ENCODE measurements at places on chromosomes 4 and X. TPM values are rescaled to one million over a fixed set of nuclear protein-coding genes. Genes with fewer than 3 reads are reported as not detected.

DNA sequence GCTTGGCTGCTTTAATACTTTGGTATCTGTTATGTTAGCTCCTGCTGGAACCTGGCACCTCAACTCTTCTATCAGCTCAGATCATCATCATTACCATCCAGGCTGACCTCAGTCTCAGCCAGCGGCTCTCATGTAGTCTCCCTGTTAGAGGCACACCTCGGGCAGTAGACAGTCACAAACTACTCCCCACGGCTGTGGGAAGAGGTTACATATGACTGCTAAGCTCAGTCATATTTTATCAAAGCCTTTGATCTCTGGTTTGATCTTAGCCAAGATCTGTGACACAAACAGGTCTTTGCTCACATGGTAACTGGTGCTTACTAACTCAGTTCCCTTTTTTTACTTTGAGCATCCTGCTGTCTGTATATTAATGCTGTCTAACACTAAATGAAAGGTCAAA is 384.9 kb downstream of the CENPC start:
- no peak for DNase-seq
- H3K4me1 ChIP-seq, result no peaks in the 10 kb centered on the region
- no peak overlapping the region for H3K4me3 ChIP-seq
- no peaks in the 10 kb centered on the region for H3K36me3 ChIP-seq
- H3K27ac ChIP-seq, result no peak overlapping the region

GRCh38 chrX:2578864-2579263 is 78.1 kb upstream of the DHRSX start:
- H3K4me3 ChIP-seq, result no peak overlapping the region
- peaks cover 24% of the 10 kb centered on the region for H3K27me3 ChIP-seq
- H3K36me3 ChIP-seq, result no peaks in the 10 kb centered on the region
- no peak for DNase-seq
- H3K4me1 ChIP-seq, result no peaks in the 10 kb centered on the region

GRCh38 chr4:24831637-24832036 is 36.3 kb downstream of the SOD3 start:
- no peaks in the 10 kb centered on the region for H3K27me3 ChIP-seq
- H3K36me3 ChIP-seq, result peaks cover 35% of the 10 kb centered on the region
- H3K27ac ChIP-seq, result no peak overlapping the region
- H3K4me1 ChIP-seq, result no peaks in the 10 kb centered on the region
- no peak overlapping the region for H3K4me3 ChIP-seq

GRCh38 chr4:5753766-5754528 is 42.9 kb downstream of the EVC start:
- no peaks in the 10 kb centered on the region for H3K27me3 ChIP-seq
- no peak overlapping the region for H3K4me3 ChIP-seq
- no peak overlapping the region for H3K27ac ChIP-seq

GRCh38 chr4:48270951-48271473 is 1.4 kb upstream of the TEC start:
- H3K4me1 ChIP-seq, result peaks cover 43% of the 10 kb centered on the region
- no peak for DNase-seq
- no peak overlapping the region for H3K27ac ChIP-seq
- H3K4me3 ChIP-seq, result no peak overlapping the region
- no peaks in the 10 kb centered on the region for H3K27me3 ChIP-seq
- H3K36me3 ChIP-seq, result no peaks in the 10 kb centered on the region

The PAGE4 gene
- not detected for polyA plus RNA-seq

DNA sequence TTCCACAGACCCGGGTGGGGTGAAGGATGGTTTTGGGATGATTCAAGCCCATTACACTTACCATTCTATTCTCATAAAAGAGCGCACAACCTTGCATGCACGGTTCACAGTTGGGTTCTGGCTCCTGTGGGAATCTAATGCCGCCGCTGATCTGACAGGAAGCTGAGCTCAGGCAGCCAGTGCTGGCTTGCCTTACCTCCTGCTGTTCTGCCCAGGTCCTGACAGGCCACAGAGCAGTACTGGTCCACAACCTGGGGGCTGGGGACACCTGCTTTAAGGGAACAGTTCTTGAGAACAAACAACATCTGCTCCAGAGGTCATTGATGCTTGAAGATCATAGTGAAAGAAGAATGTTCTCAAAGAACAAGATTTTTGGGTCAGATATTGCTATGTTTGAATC is 8.0 kb upstream of the HS3ST1 start:
- no peak overlapping the region for H3K27ac ChIP-seq
- no peak for DNase-seq
- H3K36me3 ChIP-seq, result no peaks in the 10 kb centered on the region
- H3K4me3 ChIP-seq, result no peak overlapping the region
- H3K27me3 ChIP-seq, result no peaks in the 10 kb centered on the region

DNA sequence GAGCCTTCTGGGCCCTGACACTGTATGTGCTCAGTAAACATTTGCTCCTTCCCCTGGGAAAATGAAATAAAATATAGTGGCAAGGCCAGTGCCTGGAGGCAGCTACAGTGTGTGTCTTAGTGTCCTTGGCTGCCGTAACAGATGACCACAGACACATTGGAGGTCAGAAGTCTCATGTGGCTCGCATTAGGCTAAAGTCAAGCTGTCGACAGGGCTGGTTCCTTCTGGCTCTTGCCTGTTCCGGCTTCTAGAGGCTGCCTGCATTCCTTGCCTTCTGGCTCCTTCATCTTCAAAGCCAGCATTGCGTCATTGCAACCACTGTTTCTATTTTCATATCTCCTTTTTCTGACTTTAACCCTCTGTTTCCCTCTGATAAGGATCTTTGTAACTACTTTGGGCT is 83.6 kb upstream of the STX18 start:
- no peak overlapping the region for H3K4me3 ChIP-seq
- H3K27ac ChIP-seq, result no peak overlapping the region
- H3K27me3 ChIP-seq, result no peaks in the 10 kb centered on the region
- no peak for DNase-seq
- no peaks in the 10 kb centered on the region for H3K36me3 ChIP-seq
- no peaks in the 10 kb centered on the region for H3K4me1 ChIP-seq

DNA sequence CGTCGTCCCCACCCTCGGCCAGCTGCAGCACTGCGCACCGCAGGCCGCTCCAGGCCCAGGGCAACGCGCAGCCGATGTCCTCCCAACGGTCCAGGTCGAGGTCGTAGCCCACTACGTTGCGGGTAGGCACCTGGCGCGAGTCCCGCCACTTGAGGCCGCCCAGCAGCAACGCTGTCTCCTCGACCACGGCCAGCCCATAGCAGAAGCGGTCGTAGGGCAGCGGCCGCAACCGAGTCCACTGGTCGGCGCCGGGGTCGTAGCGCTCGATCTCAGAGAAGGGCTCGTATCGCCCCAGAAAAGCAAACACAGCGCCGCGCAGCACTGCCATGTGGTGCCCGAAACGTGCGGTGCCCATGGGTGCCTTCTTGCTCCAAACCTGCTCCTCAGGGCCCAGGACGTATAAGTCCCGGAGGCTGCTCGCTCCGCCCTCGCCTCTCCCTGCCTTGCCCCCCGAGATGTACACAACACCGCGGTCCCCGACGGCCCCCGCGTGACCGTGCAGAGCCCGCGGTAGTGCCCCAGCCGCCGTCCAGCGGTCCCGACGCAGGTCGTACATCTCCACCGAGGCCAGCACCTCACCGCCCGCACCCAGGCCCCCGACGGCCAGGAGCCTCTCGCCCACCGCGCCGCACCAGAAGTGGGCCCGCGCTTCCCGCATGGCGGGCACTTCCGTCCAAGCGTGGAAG is 2.1 kb downstream of the KLHL34 start:
- no peak overlapping the region for H3K4me3 ChIP-seq
- DNase-seq, result no peak
- peaks cover 45% of the 10 kb centered on the region for H3K27me3 ChIP-seq
- no peak overlapping the region for H3K27ac ChIP-seq
- no peaks in the 10 kb centered on the region for H3K4me1 ChIP-seq

The GLRA3 gene
- polyA plus RNA-seq, result not detected

DNA sequence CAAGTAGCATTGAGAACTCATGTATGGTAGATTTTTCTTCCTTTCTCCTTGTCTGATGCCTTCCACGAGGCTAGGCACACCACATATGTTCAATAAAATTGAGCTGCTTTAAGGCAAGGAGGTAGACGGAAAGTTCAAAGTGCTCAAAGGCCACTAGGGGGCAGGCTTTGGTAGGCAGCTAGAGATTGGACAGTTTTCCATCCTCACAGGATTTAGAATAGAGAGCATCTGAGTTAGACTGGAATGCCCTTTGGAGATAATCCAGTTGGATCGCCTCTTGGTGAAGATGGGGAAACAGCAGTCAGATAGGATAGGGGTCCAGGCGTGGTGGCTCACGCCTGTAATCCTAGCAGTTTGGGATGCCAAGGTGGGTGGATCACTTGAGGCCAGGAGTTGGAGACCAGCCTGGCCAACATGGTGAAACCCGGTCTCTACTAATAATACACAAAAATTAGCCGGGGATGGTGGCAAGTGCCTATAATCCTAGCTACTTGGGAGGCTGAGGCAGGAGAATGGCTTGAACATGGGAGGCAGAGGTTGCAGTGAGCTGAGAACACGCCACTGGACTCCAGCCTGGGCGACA is 30.4 kb downstream of the ELF4 start:
- peaks cover 27% of the 10 kb centered on the region for H3K36me3 ChIP-seq
- H3K27ac ChIP-seq, result no peak overlapping the region
- peak; percentile 60 for DNase-seq

DNA sequence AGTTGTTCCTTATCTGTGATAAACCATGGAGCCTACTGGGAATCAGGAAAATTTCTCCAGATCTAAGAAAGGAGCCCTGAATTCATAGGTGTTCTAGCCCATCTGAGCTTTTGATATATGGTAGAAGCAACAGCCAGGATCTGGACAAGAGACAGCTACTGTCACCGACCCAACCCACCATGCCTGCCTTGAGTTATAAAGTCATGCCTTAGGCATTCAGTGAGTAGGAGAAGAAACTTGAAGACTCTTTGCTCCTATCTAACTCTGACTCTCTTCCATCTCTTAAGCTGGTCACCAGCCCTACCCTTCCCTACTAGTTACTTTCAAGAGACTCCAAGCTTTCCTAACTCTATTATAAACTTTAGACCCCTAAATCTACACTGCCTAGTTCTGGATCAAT is 83.9 kb upstream of the FAM9B start:
- no peaks in the 10 kb centered on the region for H3K36me3 ChIP-seq
- peaks cover 4% of the 10 kb centered on the region for H3K27me3 ChIP-seq
- no peak overlapping the region for H3K27ac ChIP-seq
- DNase-seq, result no peak

The NLRP2B gene
- not detected for polyA plus RNA-seq

DNA sequence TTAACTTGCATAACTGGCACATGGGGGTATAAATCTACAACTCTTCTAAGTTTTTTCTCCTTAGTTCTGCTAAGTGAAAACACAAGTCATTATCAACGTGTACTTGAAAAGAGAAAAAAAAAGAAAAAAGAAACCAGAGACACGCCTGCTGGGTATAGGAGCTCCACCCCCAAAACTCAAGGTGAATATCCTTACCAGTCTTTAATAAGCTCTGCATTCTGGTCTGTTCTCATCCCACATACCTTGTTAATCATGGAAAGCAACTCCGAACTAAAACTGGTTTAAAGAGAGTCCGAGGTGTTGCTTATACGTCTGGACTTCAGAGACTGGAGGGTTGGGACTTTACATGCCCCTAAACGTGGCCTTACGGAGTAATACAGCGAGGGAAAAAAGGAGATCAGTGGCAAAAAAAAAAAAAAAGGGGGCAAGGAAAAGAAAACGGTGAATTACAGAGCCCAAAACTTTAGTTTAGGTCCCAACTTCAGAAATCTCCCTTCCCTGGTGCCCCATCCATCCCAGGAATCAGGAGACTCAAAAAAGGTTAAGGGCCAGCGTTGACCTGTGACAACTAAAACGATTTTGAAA is 1.0 kb downstream of the PGRMC2 start:
- no peak for DNase-seq
- no peak overlapping the region for H3K27ac ChIP-seq
- no peaks in the 10 kb centered on the region for H3K36me3 ChIP-seq
- H3K27me3 ChIP-seq, result no peaks in the 10 kb centered on the region
- peak overlapping the region; percentile 81 for H3K4me3 ChIP-seq

The TMPRSS11D gene
- polyA plus RNA-seq, result not detected

The GABRB1 gene
- not detected for polyA plus RNA-seq

DNA sequence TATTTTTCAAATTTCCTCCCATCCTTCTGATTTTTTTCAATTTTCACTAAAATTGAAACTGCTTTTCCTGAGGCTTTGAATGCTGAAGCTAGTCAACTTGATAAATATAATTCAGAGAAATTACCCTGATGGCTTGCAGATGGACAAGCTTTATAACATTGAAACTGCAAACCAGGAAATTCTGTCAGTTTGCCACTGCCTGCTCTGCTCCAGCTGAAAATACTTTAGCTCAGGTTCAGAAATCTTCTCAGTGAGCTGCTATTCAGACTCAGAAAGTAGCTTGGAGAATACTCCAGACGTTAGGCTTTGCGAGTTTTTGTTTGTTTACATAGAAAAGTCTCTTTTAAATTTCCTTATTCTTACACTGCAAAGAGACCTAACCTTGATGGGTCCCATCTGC is 1574.7 kb downstream of the STIM2 start:
- H3K4me1 ChIP-seq, result no peaks in the 10 kb centered on the region
- no peak overlapping the region for H3K27ac ChIP-seq

Measured in CD14-positive monocyte (primary cell).